Activated naive CD8-positive, alpha-beta T cell treated with anti-CD3 and anti-CD28 coated beads for 36 hours (primary cell): ENCODE measurements at places on chromosomes 12 and 14.

DNA sequence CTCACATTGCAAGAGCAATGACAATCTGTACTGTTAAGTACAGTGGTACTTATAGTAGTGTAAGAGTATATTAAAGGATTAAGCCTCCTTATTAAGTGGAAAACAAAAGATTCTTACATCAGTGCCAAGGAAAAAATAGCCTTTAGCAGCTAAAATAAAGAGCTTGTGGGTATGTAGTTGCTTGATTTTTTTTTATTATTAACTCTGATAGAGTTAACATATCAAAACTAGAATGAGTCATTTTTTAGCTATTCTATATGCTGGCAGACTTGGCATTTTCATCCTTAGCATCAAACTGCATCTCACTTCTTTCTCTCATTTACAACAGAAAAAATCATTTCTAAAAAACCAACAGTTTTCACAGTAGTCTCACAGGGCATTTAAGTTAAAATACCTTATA is 86.5 kb downstream of the ATP2B1 start:
- no peak for DNase-seq

DNA sequence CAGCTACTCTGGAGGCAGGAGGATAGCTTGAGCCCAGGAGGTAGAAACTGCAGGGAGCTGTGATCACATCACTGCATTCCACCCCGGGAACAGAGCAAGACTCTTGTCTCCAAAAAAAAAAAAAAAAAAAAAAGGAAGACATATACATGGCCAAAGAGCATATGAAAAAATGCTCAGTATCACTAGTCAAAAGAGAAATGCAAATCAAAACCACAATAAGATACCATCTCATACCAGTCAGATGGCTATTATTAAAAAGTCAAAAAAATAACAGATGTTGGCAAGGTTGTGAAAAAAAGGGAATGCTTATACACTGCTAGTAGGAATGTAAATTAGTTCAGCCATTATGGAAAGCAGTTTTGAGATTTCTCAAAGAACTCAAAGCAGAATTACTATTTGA is 174.8 kb upstream of the ATF7IP start:
- no peak for DNase-seq

DNA sequence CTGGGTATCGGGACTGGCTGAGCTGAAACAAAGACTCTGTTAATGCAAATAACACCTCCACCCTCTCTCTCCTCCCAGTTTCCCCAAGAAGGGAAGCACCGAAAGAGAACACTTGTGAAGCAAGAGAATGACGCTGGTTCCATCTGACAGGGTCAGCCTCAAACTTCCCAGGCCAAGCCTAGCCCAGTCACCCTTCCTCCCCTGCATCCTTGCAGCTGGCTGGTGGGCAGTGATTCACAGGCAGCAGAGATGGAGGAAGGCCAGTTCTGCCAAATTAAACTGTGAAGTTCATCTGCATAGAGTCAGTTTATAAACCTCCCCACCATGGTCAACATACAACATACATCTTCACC is 2.8 kb downstream of the LRRC74A start:
- no peak for DNase-seq

DNA sequence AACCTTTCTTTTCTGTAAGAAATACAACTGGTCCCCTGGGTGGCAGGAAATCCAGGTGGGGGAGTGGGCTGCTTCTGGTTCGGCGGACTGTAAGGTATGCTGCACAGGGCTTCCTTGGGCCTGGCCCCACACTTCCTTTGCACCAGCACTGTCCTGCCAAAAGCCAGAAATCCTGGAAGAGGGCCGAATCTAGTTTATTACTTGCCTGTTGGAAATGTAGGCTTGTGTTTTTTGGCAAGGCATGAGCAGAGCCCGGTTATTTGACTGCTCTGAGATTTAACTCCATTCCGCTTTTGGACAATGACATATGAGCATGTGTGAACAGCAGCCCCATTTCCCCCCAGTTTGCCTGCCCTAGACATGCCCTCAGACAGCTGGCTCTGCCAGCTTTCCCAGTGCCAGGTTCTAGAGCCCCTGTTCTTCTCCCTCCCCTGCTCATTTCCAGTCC is 86.6 kb downstream of the BORCS5 start:
- DNase-seq: no peak

GRCh38 chr12:58413794-58414193 is 472.4 kb downstream of the ATP23 start:
- no peak for DNase-seq

DNA sequence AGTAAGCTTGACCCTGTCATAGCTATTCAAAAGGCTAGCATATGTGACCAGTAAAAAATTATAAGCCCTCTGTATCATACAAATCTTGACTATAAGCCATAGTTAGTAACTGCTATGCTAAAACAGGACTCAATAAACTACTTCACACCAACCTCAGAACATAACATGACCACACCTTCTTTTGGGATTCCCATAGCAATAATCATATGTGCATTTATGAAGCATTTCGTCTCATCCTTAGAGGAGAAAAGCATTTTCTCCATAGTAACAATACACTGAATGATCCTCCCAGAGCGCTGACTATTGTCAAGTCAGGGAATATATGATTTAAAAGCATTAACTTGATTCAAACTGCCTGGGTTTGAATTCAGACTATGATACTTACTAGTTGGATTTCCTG is 46.2 kb downstream of the GRIN2B start:
- DNase-seq: no peak
